COR-L47 (cell line): ENCODE measurements at places on chromosomes 3 and 15.

GRCh38 chr3:122623031-122623829 is 45.8 kb downstream of the PARP15 start:
- no peak for DNase-seq

- DNase-seq = no peak
Observed at GRCh38 chr15:34610354-34610753, 26.9 kb upstream of the GOLGA8B start.

DNA sequence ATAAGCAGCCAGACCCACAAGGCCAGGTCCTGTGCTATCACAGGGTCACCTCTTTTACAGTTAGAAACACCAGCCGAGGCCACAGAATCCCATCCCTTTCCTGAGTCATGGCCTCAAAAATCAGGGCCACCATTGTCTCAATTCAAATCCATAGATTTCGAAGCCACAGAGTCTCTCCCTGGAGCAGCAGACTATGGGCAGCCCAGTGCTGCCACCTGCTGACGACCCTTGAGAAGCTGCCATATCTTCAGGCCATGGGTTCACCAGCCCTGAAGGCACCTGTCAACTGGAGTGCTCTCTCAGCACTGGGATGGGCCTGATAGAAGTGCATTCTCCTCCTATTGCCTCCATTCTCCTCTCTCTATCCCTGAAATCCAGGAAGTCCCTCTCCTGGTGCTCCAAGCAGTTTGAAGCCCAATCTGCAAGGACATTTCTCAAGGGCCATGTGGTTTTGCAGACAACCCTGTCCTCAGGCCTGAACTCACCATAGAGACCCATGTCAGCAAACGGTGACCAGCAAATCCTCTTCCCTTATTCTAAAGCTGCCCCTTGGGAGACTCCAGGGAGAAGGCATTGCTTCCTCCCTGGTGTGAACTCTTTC is 39.6 kb downstream of the TGM4 start:
- DNase-seq = peak; percentile 65

GRCh38 chr15:74525309-74525708 is 15.7 kb upstream of the ARID3B start:
- no peak for DNase-seq

GRCh38 chr3:73699327-73699726 is 74.6 kb upstream of the PDZRN3 start:
- no peak for DNase-seq
